ENCODE measurements at places on chromosomes 3 and 15.

DNA sequence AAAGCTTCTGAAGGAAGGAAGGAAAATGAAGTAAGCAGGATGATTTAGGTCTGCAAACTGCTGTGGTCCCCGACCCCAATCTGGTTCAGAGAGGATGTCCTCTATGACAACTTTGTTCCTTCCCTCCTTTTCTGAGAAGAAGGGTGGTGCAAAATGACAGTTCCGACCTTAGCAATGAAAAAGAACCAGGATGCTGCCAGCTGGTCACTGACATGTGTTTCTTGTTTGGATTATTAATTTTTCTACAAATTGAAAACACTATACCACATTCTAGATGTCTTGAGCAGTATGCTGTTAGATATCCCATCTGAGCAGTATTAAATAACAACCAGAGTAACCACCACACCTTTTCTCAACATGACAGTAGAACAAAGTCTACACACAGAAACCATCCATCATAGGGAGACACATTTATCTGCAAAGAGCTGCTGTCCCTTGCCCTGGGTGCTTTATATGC, 27.5 kb downstream of the CDCP1 start:
- no peak for DNase-seq

GRCh38 chr15:60626669-60627068, 147.7 kb upstream of the ICE2 start:
- DNase-seq: no peak

DNA sequence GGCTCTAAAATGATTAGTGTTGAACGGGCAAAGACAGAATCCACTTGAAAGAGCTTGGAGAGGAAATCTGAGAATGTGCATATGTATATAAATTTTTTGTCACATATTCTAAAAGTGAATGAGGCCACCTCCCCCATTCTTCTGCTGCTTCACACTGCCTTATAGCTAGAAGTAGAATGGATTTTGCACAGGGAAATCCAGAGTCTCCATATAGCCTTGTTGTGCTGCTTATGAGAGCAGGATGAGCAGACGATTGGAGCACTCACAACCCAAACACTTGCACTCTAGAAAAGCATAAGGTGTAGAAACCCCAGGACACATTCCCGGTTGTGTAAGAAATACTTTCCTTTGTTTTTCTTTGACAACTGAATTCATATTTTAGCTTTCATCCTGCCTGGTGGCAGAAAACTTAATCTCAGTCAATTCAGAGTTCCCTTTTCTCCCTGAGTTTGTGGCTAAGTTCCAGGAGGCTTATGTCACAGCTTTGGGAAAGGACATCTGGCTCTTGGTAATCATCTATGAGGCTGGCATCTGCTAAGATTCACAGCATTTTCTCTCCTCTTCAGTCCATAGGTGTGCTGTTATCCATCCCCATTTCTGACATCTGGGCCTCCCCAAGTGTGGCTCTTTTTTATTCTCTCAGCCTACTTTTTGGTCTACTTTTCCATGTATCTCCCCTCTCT, 188.4 kb upstream of the PFN2 start:
- no peak for DNase-seq

GRCh38 chr3:5861151-5861550, 673.6 kb downstream of the EDEM1 start:
- DNase-seq: no peak

DNA sequence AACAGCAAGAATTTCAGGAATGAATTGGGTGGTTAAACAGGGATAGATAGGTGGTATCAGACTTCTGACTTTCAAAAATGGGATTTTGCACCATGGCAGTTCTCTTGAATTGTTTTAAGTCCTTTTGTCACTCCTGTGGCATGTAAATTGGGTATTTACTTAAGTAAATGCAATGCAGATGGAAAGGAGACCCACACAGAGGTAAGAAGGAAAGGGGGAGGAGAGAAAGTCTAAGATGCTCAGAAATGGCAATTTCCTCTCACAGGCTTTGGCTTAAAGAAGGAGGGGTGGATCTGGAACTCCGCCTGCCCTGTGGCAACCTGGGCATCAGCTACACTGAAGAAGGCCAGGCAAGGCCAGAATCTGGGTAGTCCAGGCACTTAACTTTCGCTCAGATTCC, 197.1 kb upstream of the UBE2E1 start:
- DNase-seq: no peak

- no peak for DNase-seq
Measured at GRCh38 chr3:58514405-58514804, 22.5 kb downstream of the KCTD6 start.

GRCh38 chr3:126263539-126263938, 83.2 kb upstream of the ALDH1L1 start:
- no peak for DNase-seq

DNA sequence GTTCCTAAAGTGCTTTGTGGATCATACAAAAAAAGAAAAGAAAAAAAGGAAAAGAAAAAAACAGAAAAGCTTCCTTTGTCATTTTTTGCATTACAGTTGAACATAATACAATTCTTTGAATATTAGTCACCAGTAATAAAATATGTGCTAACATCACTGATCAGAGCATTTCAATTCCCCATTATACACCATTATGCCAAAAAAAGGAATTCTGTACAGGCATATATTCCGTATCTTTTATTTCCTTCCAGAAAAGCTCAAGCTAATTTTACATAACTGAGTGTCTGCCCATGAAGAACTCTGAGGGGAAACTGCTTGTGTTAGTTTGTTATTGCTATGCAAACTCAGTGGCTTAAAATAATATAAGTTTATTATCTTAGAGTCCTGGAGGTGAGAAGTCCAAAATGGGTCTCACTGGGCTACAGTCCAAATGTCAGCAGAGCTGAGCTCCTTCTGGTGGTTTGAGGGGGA, 377.9 kb downstream of the GAP43 start:
- DNase-seq: no peak

DNA sequence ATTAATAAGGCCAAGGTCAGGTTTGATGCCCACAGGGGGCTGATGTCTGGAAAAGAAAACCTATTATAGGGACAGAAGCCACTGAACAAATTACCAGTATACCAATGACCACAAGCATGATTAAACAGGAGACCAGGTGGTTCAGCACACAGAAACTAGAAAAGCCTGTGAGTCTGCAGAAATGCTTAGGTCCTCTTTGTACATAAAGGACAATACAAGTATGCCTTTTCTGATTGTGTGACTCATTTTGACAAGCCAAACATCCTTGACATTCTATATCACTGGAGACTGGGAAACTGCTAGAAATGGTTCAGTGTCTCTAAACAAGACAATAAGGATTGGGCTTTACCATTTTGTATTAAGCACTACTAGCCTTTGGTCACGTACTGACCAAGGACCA, 113.2 kb upstream of the MYO5C start:
- no peak for DNase-seq

DNA sequence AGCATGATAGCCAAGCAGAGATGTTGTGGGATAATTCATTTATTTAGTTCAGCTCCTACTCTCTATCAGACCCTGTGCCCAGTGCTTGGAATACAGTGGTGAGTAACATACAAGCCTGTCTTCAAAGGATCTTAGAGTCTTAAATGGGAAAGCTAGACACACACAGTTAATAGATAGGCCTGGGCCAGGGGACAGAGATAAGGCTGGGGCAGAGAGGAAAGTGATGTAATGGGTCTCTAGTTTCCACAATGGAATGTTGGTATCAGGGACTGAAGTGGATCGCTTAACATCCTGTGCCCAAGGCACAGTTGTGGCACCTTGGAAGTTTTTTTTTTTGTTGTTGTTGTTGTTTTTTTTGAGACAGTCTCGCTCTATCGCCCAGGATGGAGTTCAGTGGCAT, 79.9 kb upstream of the POLG start:
- no peak for DNase-seq

DNA sequence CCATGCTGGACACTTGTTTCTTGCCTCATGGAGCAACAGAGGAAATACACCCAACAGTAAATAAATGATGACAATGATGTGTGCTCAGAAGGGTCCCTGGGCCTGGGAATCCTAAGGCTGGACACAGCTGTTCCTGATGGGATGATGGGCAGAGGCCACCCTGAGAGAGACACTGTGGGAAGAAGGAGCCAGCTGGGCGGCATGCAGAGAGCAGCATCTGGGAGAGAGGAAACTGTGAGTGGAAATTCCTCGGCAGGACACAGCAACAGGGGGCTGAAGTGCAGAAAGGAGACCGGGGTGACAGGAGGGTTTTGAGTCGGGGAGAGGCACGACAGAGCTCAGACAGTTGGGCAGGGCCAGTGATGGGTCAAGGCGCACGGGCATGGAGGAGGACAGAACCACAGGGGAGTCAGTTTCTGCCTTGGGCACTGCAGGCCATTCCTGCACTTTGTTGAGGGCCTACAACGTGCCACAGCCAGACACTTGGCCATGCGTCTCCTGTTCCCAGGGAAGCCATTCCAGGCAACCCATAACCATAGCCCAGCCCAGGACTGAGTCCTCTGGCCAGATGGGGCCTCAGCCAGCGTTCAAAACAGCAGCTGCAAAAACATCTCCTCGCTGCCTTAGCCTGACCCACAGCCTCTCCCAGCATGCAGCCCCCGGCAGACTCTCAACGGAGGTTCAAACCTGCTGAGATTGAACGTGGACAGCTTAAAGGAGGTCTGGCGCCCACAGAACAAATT, 36.7 kb upstream of the SLC6A1 start:
- DNase-seq: no peak

DNA sequence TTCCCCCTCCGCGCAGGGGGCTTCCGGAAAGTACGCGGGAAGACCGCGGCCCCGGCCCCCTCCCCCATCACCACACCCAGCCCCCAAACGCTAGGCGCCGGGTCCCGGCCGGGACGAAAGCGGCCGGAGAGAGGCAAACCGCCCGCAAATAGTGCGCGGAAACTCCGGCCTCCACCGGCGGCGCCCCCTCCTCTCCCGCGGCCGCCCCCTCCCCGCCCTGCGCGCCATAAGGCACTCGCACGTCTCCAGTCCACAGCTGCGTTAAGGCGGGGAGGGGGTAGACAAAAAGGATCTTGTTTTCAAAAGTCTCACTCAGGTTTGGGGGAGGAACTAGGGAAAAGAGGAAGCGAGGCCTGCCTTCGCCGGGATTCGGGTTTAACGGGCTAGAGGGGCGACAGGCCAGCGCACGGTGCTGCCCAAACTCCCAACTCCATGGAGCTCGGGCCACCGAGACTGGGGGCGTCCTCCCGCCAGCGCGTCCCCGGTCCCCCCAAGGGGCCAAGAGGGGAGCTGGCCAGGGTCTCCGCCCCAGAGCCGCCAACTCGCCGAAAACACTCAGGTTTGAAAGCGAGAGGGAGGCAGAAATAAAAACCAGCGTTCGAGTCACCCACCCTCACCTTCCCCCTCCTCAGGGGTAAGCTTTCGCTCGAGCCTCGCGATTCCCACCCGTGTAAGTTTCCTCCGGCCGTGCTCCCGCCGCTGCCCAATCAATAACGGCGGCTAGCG, 1.8 kb downstream of the ANP32A start:
- DNase-seq: peak; percentile 80

- DNase-seq: no peak
Measured at GRCh38 chr3:79111375-79112052, 656.3 kb downstream of the ROBO1 start.

DNA sequence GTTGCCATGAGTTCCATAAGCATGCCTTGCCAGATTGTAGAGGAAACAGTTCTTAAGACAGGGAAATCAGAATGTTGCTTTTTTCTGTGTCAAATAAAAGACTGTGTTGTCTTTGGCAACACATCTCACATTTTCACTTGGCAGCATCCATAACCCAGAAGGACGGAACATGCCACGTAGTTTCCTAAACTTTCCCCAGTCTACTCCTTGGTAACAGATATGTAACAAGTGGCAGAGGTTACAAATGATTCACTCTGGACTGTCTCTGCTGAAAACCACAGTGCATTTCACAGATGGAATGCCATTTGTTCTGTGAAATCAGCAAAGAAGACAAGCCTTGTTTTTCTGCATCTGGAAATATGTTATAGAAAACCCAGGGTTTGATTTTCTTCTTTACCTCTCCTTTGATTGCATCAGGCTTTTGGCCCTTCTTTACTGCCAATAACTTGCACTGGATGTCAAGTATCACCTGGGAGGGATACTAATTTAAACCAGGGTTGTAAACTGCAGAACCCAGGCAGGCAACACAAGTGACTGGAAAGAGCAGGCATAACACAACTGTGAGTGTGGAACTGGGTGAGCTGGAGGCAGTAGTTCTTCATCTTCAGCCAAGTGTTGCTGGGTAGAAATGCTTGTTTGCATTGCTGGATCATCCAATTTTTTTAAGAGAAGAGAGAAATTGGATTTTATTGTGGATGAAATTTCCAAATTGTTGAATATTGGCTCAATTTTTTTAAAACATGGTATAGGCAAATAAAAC, 124.4 kb upstream of the FOXB1 start:
- no peak for DNase-seq

DNA sequence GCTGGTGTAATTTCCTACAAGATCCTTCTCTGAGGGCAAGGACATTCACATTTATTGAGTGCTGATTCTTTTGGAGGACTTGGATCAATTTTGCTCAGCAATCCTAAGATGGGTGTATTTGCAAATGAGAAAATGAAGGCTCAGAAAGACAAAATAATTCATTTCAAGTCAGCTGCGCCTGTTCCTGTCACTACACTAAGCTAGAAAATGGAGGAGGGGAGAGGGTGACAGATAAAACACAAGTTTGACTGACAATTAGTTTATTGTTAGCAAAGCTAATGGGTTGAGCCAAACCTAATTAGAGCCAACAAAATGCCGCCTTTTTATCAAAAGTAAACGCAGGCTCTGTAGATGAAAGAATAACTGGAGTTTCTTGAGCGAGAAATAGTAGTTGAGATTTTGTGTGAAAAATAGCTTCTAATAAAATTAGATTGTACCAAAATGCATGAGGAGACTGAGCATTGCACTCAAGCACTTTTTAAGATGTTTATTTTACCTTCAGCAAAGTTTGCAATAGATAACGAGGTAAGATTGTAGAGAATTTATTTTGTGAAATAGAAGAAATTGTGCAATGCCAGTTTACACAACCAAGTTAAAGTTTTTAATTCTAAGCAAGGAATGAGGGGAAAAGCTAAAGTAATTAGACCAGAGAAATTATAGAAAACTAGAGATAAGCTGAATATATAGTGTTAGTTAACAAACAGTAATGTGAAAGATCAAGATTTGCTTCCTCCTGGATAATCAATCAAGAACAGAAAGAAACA, 39.6 kb upstream of the SECISBP2L start:
- DNase-seq: no peak

DNA sequence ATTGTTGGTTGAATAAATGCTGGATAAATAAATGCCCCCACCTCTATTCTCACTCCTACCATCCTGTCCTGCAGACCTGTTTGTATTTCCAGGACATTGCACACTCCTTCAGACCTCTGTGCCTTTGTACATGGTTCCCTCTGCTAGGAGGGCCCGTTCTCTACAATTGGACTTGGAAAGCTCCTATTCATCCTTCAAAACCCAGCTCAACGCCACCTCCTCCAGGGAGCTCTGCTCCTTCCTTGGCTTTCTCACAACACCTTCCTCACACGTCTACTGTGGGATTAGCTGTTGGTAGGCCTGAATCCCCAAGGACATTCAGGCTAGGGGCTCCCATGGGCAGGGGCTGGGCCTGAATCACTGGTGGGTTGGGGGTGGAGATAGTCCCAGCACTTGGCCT, 78.7 kb upstream of the SEC13 start:
- DNase-seq: no peak

GRCh38 chr15:76932135-76932966, 802 bp downstream of the RCN2 start:
- no peak for DNase-seq

Measured in B cell (primary cell).